Fibroblast of skin of abdomen (primary cell): ENCODE measurements at places on chromosomes 1 and 21.

DNA sequence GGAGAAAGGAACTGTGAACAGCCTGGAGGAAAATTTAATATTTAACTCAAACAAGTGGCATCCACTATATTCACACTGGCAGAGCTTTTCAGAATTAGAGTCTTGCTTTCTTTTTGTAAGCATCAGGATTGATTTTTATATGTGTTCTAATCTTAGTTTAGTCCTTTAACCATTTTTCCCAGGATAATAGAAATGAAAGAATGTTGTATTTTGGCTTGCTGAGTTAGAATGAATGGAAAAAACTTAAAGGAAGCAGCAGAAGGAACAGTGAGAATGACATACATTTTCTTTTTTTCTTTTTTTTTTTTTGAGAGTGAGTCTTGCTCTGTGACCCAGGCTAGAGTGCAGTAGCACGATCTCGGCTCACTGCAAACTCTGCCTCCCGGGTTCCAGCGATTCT lies 53.0 kb downstream of the ZC3H11B start:
- no peak for DNase-seq

DNA sequence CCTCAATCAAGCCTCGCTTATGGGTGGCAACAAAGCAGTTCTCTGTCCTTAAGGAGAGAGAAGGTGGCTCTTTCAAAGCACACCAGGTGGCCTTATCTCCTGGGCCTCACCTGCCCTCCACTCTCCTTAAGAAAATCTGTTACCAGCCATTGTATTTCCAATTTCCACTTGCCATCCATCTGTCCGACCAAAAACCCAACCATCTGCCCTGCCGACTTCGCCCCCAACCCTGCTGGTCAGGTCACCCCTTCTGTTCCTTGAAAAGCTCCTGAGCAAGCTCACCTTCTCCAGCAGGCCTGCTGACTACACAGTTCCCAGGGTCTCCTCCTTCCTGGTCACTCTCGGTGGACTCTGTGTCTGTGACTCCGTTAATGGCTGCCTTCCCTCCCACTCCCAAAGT lies 619 bp upstream of the IGFN1 start:
- no peak for DNase-seq

- no peak for DNase-seq
These were observed 6.2 kb downstream of the FH start for GRCh38 chr1:241513378-241513777.

- peak; percentile 31 for DNase-seq
These were observed 102.0 kb upstream of the C8B start for GRCh38 chr1:57067863-57068262.

- DNase-seq: no peak
These were observed 214.1 kb downstream of the AJAP1 start for GRCh38 chr1:4868521-4868920.

GRCh38 chr1:26597629-26598039 lies 68.1 kb downstream of the RPS6KA1 start:
- peak; percentile 45 for DNase-seq

DNA sequence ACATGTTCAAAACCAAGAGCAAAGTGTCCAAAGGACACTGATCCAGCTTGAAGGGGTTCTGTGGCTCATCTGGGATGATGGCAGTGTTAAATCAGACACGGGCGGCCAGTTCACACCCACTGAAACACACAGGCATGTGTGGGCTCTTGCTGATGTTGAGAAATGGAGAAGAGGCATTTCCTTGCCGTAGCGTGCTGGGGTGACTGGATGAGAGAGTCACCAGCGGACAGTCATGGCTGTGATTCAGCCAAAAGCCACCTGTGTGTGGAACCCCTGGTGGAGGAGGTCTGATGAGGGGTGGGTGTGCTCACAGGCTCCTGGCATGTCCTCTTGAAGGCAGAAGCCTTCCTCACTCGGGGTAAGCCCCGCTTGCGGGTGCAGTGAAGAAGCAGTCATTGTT lies 7.2 kb downstream of the C1orf35 start:
- no peak for DNase-seq

- DNase-seq: no peak
These were observed 187.7 kb upstream of the LMO4 start for GRCh38 chr1:87140831-87141540.

DNA sequence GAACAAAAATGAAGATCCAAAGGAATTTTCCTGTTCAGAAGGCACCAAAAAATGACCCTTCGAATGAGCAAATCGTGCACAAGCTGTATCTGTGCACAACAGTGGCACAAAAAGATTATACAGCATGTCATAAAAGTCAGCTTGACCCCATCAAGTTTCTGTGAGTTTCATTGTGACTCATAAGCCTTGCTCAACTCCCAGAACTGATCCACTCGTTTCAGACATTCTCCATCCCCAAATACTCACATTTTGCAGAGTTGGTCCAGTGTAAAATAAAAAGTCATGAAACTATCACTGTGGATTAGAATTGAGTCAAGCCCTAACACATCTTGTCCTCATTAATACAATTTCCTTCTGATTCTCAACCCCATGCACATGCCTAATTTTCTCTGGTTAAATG lies 174.7 kb upstream of the PKN2 start:
- DNase-seq: peak; percentile 80

- DNase-seq: no peak
These were observed 99.3 kb downstream of the CDC42BPA start for GRCh38 chr1:227218870-227219573.

GRCh38 chr1:194024659-194025058 lies 838.2 kb upstream of the B3GALT2 start:
- DNase-seq: peak; percentile 88

DNA sequence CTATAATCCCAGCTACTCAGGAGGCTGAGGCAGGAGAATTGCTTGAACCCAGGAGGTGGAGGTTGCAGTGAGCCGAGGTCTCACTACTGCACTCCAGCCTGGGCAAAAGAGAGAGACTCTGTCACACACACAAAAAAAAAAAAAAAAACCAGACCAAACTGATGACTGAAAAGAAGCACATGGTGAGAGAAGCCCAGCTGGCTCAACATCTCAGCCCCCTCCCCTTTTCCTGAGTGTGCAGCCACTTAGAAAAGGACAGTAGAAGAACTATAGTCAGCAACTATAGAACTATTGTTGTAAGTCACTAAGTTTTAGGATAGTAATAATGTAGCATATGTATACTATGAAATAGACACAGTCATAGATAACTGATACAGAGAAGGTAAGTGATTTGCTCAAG lies 87.2 kb upstream of the RALGPS2 start:
- no peak for DNase-seq

DNA sequence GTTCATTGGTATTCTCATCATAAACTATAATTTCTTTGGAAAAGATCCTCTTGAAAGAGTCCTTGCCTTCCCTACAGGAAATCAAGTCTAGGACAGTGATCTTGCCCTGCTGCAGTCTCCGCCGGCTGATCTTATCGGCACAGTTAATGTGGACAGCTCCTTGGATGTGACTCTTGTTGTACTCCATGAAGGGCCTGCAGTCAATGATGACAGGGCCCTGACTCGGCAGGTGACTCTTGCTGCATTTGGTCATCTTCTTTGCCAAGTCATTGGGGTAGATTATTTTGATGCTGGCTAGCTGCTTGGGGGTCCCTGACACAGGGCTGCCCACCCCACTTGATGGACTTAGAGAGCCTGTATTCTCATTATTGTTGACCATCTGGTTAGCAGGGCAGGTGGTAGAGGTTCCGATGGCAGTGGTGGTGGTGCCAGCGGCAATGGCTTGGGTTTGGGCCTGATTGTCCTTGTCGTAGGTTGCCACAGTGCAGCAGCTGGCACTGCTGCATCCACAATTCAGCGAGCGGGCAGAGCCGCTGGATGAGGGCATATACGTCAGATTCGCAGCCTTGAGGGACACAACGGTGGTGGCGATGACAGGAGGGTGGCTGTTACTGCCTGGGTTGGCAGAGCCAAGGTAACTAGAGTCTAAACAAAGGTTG lies 2.7 kb downstream of the DUSP10 start:
- no peak for DNase-seq
